Stimulated activated naive CD8-positive, alpha-beta T cell treated with anti-CD3 and anti-CD28 coated beads, Interleukin-15, Interleukin-2, amounts not matched to agents 100 U/mL and 50 U/mL, for 24 hours (primary cell): ENCODE measurements at places on chromosomes 7 and 10.

DNA sequence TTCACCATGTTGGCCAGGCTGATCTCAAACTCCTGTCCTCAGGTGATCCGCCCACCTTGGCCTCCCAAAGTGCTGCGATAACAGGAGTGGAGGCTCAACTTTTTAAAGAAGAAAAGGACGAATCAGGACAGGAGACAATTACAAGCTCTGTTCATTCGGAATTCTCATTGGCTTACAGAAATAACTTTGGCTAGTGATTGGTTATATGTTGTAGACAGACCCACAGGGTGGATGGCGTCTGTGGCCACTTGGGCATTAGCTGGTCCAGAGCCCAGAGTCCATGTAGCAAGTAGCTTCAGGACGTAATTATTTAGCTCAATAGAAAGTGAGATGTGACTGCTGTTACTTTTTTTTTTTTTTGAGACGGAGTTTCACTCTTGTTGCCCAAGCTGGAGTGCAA lies 160.5 kb upstream of the TNRC18 start:
- no peak for DNase-seq

- DNase-seq: peak; percentile 77
These were observed 46.0 kb downstream of the CDC123 start for GRCh38 chr10:12241810-12242529.

DNA sequence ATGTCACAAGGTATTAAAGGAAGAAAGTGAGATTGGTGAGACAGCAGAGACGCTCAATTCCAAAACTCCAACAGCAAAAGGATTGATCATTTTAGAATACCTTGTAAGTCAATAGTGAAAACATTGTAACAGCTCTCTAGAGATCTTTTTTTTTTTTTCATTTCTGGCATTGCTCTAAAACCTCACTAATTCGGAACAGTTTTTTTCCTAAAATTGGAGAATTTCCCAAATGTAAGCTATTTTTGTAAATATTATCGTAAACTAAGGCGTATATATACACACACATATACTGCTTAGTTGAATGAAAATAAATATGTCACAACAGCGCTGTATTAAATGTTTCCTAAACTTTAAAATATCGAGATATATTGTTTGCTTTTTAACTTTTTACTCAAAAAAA lies 30.6 kb upstream of the CELF2 start:
- DNase-seq: no peak

DNA sequence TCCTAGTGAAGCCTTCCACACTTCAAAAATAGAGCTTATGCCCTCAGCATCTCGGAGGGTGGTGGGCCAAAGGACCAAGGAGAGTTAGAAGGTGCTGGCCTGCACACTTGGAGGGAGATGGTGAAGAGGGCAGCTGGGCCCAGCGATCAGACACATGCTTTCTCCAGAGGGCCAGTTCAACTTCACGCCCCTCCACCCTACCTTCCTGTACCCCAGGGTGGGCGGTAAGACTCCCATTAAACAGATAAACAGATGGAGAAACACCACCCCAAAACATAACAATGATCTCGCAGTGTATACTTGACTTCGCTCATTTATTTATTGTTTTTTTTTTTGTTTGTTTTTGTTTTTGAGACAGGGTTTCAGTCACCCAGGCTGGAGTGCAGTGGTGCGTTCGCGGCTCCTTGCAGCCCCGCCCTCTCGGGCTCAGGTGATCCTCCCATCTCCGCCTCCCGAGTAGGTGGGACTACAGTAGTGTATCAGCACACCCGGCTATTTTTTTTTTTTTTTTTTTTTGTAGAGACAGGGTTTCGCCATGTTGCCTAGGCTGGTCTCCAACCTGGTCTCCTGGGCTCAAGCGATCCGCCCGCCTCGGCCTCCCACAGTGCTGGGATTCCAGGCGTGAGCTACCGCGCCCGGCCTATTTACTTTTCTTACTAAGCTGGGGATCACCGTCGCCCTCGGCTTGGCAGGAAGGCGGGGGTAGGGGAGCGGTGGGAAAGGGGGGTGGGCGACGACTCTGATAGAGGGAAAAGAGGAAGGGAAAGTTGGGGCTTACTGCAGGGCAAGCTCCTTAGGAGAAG lies 1.8 kb downstream of the C10orf95 start:
- peak; percentile 86 for DNase-seq

GRCh38 chr10:60446070-60446833 lies 56.6 kb upstream of the ANK3 start:
- no peak for DNase-seq

GRCh38 chr7:155521743-155522398 lies 24.5 kb downstream of the CNPY1 start:
- DNase-seq: no peak

GRCh38 chr10:94010886-94011285 lies 17.2 kb downstream of the PLCE1 start:
- DNase-seq: no peak

GRCh38 chr7:80635998-80636397 lies 2.4 kb upstream of the CD36 start:
- DNase-seq: no peak

- DNase-seq: no peak
These were observed 83.3 kb downstream of the KAT6B start for GRCh38 chr10:74909670-74910069.

GRCh38 chr10:61108915-61109314 lies 164.9 kb upstream of the RHOBTB1 start:
- no peak for DNase-seq

DNA sequence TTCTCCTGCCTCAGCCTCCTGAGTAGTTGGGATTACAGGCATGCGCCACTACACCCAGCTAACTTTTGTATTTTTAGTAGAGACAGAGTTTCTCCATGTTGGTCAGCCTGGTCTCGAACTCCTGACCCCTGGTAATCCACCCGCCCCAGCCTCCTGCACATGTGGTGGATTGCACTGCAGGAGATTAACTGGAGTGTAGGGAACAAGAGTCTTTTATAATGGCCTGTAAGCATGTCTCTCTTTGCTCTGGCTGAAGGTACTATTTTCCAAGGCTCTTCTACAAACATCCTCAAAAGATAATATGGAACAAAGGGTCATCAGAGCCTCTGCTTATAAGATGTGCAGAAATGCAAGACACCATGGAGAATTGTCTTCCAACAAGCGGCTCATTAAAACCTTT lies 3.2 kb downstream of the TOMM7 start:
- DNase-seq: no peak

GRCh38 chr7:54932818-54933543 lies 85.8 kb upstream of the EGFR start:
- DNase-seq: no peak

DNA sequence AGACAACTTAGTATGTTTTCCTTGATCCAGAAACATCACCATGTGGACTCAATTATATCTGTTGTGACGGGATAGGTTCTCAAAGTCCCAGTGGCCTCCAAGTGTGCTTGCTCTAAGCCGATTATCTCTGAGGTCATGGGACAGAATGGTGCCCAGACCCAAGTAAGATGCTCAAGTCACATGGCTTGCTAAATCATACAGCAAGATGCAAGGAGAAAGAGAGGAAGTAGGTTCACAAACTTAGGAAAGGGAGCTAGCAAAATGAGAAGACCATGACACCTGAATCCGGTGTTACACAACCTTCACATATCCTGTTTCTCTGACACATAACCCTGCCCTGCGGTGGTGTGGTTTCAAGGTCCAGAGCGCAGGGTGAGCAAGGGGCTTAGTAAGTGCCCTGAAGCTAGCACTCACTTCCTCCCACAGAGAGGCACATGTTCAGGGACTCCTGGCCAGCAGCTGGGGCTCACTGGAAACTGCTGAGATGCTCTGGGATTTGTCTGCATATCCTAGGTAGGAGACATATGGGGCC lies 590.9 kb upstream of the ANKRD30A start:
- DNase-seq: peak; percentile 18

DNA sequence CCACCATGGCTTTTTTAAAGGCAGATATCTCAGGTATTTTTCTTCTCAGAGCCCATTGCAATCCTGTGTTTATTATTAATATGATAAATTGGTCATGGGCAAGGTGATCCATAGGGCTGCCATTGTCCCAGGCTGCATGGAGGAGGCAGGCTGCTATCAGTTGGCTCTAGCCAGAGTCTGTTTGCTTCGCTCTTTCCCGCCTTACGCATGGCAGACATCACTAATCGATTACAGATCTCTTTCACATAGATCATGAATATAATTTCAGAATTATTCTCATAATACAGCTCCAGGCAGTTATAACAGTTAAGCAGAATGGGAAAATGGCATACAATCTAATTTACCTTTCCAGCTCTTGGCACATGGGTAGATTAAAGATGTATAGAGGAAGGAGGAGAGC lies 30.4 kb upstream of the HABP2 start:
- no peak for DNase-seq

- DNase-seq: no peak
These were observed 3.7 kb downstream of the ZFYVE27 start for GRCh38 chr10:97740613-97741012.

GRCh38 chr10:73950155-73950948 lies 39.4 kb downstream of the PLAU start:
- DNase-seq: no peak

- no peak for DNase-seq
These were observed 29.4 kb upstream of the HNRNPH3 start for GRCh38 chr10:68302503-68302823.

DNA sequence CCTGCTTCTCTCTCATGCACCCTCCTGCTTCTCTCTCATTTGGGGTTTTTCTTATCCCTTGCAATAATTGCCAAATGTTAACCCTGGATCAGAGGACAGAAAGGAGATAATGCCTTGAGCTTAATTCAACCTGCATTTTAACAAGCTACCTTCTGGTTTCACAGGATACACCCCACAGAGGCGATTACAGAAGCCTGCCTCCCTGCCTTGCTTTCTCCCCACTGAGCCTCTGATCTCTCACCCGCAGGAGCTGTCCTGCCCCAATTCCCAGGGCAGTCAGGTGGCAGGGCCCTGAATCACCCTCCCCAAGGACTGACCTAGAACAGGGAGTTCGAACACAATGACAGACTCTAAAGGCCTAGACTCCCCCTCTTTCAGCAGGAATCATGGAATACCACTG lies 959.5 kb downstream of the GRID1 start:
- DNase-seq: no peak

- no peak for DNase-seq
These were observed 29.7 kb downstream of the CCDC6 start for GRCh38 chr10:59876695-59877094.

- peak; percentile 33 for DNase-seq
These were observed 11.8 kb downstream of the ZAN start for GRCh38 chr7:100745184-100745583.

DNA sequence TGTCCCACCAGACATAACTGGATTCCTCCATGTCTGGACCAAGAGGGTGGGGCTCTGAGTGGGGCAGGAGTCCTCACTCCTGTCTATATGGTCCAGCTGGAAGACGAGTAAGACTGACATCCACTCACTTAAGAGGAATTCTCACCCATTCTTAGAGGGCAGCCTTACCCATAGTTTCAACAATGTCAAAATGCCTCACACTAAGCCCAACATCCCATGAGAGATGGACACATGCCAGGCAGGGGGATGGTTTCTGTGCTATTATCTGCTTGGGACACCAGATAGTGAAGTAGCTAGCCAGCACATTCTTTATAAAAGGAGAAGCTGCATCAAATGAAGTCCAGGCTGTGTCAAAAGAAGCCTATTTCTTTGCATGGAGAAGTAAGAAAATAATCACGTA lies 4.7 kb upstream of the LANCL2 start:
- no peak for DNase-seq

DNA sequence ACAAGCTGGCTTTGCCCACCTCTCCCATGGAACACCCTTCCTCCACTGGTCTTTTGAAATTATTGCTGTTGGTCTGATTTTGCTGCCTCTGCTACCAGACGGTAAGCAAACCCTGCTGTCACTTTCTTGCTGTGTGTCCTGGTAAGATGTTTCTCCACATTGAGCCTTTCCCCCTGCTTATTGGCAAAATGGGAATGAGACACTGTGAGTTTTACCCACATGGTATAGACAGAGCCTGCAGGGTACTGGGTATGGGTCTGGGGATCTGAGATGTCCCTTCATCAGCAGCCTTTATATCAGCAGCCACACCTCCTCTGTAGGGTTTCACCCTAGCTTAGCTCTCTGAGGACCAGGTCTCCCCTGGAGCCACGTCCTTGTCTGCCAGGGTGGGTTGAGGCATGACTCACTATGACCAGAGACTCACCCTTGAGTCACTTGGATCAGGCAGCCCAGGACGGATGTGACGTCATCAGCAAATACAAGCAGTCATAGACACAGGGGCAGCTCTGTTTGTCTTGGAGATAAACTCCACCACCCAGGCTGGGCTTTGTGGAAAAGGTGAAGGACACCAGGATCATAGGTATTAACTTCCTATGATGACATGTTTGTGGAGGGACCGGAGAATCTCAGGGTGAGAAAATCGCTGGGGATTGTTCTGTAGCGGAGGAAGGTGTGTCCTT lies 17.9 kb upstream of the BAIAP2L1 start:
- DNase-seq: peak; percentile 40

DNA sequence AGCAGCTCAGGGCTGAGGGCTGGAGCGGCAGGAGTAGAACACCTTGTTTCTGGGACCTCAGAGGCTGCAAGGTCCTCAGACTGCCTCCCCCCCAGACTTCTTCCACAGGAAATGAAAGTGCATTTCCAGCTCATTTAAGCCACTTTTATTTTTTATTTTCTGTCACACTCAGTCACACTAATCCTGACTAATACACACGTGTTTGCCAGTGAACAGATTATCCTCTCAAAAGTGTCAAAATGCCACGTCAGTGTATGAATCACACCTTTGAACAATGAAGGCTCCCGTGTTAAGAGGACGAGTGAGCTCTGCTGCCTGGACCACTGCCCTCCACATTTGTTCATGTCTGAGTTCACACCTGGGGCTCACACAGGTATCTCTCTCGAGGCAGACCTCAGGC lies 488.5 kb downstream of the DNAJB6 start:
- no peak for DNase-seq

GRCh38 chr10:70672165-70673042 lies at the start of gene ADAMTS14:
ADAMTS14 (plus strand) TSS chr10:70672506; CDS start chr10:70672803, 297 bp downstream.
- peak; percentile 38 for DNase-seq

DNA sequence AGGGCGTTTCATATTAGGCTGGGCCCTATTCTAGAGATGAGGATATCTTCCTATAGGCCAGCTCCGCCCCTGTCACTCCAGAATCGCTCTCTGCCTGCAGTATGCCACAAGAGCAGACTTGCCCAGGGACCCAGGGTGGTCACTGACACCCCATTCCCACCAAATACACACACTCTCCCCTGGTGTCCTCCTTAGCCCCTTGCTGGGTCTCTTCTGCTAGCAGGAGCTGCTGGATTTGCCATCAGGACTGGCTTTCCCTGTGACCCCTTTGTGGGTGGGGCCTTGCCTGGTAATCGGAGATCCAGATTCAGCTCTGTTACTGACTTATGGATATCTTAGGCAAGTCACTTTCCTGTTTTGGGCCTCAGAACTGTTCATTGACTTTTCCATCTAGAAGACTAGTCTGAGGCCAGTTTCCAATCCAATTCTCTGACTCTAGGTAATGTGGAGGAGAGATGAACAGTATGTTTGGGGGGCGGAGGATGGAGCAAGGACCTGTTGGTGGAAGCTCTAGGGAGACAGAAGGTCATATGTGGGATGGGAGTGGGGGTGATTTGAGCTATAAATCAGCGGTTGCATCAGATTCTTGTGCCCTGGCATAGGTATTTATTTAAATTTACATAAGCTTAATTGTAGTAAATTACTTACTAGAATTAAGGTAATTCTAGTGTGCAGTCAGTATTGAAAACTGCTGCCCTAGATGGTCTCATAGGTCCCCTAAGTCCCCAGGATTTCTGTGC lies 1.6 kb downstream of the TSPAN15 start:
- no peak for DNase-seq
